AML-193 (cell line): ENCODE measurements at places on chromosomes 1 and 21.

GRCh38 chr1:181718034-181718433, 234.7 kb downstream of the CACNA1E start:
- no peak for DNase-seq

GRCh38 chr21:41458121-41458520, 32.1 kb downstream of the MX1 start:
- no peak for DNase-seq

DNA sequence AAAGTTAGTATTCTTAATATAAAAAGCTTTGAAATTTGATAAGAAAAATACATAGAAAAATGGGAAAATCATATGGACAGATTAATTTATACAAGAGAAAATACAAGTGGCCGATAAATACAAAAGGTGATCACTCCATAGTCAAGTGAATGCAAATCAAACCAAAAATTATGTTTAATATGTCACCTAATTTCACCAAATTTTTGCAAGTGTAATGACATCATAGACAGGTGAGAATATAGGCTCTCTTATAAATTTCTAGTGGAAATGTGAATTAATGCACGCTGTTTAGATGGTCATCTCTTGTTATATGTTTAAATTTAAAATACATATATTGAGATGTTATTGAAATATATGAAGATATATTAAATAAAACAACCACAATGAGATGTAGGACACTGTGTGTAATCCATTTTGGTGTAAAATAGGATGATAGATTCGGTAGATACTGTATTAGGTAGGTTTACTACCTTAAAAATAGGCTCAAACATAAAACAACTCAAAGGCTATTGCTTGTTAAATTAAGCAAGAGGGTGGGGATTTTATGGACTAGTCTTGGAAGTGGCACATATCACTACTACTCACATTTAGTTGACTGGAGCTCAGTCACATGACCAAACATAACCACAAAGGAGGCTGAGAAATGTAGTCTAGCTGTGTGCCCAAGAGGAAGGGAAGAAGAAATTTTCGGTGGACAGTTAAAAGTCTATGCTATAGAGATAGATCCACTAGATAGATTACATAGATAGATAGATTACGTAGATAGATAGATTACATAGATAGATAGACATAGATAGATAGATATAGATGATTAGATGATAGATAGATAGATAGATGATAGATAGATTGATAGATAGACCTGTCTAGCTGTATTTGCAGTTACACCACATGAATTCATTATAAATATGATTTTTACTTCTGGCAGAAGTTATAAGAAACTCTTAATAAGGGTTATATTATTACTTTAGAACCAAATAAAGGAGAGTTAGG, 9.2 kb downstream of the INSL5 start:
- DNase-seq: no peak

GRCh38 chr1:152392909-152393308, 21.2 kb downstream of the CRNN start:
- DNase-seq: no peak

GRCh38 chr1:30743584-30744059, 14.0 kb downstream of the LAPTM5 start:
- DNase-seq: no peak
